Right atrium auricular region (tissue), 2 donors: ENCODE measurements at places on chromosomes 16 and 17. TPM values are rescaled to one million over a fixed set of nuclear protein-coding genes. Genes with fewer than 3 reads are reported as not detected.

GRCh38 chr17:55883149-55883548 is 132.3 kb downstream of the PCTP start:
- H3K36me3 ChIP-seq, result no peaks in the 10 kb centered on the region
- H3K27ac ChIP-seq, result no peak overlapping the region
- no peak for DNase-seq
- H3K4me3 ChIP-seq, result no peak overlapping the region
- no peaks in the 10 kb centered on the region for H3K27me3 ChIP-seq

DNA sequence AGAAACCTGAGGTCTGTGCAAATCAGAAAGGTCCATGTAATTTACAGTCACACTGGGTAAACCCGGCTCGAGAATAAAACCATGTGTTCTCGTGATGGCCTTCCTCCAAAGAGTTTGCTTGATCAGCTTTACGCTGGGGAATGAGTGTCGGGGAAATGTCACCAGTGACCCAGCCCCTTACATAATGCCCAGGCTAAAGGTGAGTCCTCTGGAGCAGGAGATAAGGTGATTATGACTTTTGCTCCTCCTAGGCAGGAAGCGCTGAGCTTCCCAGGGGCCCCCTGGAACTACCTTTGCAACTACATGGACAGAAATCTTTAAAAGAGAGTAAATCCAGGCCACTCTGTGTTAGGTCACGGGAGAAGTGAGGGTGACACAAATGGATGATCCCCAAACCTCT is 15.7 kb downstream of the SLC6A4 start:
- no peaks in the 10 kb centered on the region for H3K4me1 ChIP-seq
- no peak for DNase-seq
- H3K4me3 ChIP-seq, result no peak overlapping the region
- no peaks in the 10 kb centered on the region for H3K27me3 ChIP-seq
- H3K27ac ChIP-seq, result no peak overlapping the region
- no peaks in the 10 kb centered on the region for H3K36me3 ChIP-seq

GRCh38 chr17:64061178-64061898 is 40.9 kb upstream of the ICAM2 start:
- H3K27ac ChIP-seq, result no peak overlapping the region
- H3K4me3 ChIP-seq, result no peak overlapping the region
- no peaks in the 10 kb centered on the region for H3K27me3 ChIP-seq
- peaks cover 22% of the 10 kb centered on the region for H3K36me3 ChIP-seq
- no peaks in the 10 kb centered on the region for H3K4me1 ChIP-seq

DNA sequence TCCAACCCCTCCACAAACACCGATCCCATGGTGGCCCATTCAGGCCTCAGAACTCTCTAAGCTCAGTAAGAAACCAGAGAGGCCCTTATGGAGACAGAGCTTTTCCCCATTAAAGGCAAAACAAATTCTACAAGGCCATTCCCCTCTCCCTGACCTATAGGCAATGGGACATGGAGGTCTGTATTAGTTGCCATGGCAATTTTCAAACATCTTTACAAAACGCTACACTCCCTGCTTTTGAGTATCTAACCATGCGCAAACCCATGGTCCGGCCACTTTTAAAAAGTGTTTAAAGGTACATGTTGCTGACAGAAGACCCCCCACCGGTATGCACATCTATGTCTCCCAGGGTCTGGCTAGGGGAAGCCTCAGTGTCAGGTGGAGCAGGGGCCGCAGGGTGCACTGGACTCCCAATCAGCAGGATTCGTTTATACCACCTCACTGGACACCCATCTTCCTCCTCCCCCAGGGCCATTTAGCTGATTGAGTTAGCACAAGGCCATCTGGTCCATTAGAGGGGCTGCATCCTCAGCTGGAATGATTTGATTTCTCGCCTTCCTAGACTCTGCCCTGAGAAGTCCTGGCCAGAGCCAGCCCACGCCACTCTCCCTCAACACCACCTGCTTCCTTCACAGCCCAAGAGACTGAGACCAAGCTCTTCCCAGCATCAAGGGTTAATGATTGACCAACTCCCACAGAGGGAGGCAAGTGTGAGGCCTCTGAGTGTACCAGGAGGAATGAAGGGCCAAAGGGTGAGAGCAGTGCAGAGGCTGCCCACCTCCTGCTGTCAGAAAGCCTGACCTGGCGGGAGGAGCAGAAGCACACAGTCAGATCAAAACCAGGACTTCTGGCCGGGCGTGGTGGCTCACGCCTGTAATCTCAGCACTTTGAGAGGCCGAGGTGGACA is 10.9 kb downstream of the ACLY start:
- no peak overlapping the region for H3K27ac ChIP-seq
- no peak for DNase-seq
- no peak overlapping the region for H3K4me3 ChIP-seq
- H3K36me3 ChIP-seq, result peaks cover 85% of the 10 kb centered on the region
- H3K4me1 ChIP-seq, result no peaks in the 10 kb centered on the region

- H3K36me3 ChIP-seq, result no peaks in the 10 kb centered on the region
- H3K4me3 ChIP-seq, result no peak overlapping the region
- DNase-seq, result no peak
- no peak overlapping the region for H3K27ac ChIP-seq
Observed at GRCh38 chr17:55983096-55983495, 170.2 kb upstream of the ANKFN1 start.

GRCh38 chr17:41599680-41600079 is 12.9 kb downstream of the KRT16 start:
- H3K4me1 ChIP-seq, result no peaks in the 10 kb centered on the region
- no peak for DNase-seq
- no peak overlapping the region for H3K4me3 ChIP-seq
- H3K27ac ChIP-seq, result no peak overlapping the region
- no peaks in the 10 kb centered on the region for H3K36me3 ChIP-seq

- H3K4me1 ChIP-seq, result no peaks in the 10 kb centered on the region
- peak overlapping the region; percentile 78 for H3K27ac ChIP-seq
- no peaks in the 10 kb centered on the region for H3K36me3 ChIP-seq
- DNase-seq, result peak; percentile 89
Observed at GRCh38 chr16:84795329-84796053, 24.3 kb upstream of the CRISPLD2 start.

DNA sequence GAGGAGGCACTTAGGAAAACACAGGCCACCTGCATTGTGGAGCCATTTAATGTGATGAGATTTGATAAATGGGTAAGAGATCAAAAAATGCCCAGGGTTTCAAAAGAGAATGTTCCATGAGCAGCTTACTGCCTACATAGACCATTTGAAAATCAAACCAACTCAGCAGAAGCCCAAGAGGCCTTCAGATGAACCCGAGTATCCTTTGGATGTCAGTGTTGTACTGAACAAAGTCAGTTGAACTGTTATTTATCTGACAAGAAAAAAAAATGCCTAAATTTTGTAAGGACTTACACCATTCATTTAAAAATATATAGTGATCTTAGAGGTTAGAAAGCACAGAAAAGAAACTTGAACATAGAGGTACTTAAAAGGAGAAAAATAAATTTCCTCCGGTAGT is 381.7 kb downstream of the ZFHX3 start:
- H3K27me3 ChIP-seq, result no peaks in the 10 kb centered on the region
- H3K36me3 ChIP-seq, result no peaks in the 10 kb centered on the region
- no peak overlapping the region for H3K27ac ChIP-seq
- no peak for DNase-seq
- peaks cover 16% of the 10 kb centered on the region for H3K4me1 ChIP-seq

DNA sequence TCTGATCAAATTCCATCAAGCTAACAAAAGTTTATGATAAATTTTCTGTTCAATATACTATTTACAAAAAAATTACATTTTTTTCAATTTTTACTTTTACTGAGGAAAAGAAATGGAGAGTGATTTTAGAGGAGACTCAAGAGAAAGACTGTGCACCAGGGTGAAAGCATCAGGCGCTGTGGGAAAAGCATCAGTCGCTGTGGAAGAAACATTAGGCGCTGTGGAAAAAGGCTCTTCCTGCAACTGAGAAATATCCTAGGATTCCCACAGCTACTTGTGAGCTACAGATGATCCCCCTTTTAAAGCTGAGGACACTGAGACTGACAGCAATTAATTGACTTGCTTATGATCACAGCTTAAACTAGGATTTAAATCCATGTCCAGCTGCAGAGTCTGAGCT is 4.9 kb downstream of the ANKFY1 start:
- H3K27me3 ChIP-seq, result no peaks in the 10 kb centered on the region
- H3K4me1 ChIP-seq, result peaks cover 15% of the 10 kb centered on the region
- no peak for DNase-seq
- H3K4me3 ChIP-seq, result no peak overlapping the region

DNA sequence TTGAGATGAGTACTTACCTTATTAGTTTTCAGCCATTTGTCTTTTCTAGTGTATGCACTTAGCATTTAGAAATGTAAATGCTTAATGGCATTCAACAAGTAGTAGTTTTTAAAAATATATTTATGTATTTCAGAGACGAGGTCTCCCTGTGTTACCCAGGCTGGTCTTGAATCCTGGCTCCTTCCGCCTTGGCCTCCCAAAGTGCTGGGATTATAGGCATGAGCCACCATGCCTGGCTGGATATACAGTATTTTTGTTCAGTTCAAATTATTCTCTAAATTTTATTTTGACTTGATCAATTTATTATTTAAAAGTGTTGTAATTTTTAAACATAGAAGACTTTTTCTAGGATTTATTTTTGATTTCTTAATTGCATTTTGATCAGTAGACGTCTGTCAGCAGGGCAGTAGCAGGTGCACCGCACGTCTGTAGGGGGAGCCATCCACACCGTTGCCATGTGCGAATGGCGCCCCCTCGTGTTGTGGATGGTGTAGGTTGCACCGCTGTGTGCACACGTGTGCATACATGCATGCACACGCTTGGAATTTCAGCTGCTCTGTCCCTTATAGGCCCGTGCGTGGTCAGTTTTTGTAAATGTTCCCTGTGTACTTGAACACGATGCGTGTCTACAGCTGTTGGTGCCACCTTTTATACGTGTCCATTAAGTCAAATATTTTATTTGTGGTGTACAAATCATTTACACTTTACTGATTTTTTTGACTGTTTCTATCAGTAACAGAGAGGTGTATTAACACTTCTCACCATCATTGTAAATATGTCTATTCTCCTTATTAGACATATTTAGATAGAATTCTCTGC is 30.6 kb downstream of the RPTOR start:
- H3K27ac ChIP-seq, result no peak overlapping the region
- peak; percentile 65 for DNase-seq
- no peaks in the 10 kb centered on the region for H3K36me3 ChIP-seq
- H3K27me3 ChIP-seq, result no peaks in the 10 kb centered on the region
- no peaks in the 10 kb centered on the region for H3K4me1 ChIP-seq

- H3K27me3 ChIP-seq, result no peaks in the 10 kb centered on the region
- no peaks in the 10 kb centered on the region for H3K4me1 ChIP-seq
- no peak overlapping the region for H3K4me3 ChIP-seq
Observed at GRCh38 chr16:23057013-23057596, 92.1 kb downstream of the USP31 start.

DNA sequence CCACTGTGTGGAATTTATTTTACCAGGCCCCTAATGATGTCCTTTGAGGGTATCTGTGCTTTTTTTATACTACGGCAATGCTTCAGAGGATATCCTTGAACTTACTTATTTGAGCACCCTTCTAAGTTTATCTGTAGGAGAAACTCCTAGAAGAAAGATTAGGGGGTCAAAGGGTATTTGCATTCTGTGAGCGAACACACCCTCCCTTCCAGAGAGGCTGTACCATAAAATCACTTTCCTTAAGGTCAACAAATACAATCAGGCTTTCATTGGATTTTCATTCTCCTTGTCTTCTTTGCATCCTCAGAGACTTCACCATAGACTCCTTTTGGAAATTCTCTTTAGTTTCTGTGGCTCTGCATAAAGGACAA is 4.7 kb upstream of the C1QTNF1 start:
- no peak overlapping the region for H3K27ac ChIP-seq
- DNase-seq, result no peak
- H3K4me1 ChIP-seq, result peaks cover 49% of the 10 kb centered on the region
- no peaks in the 10 kb centered on the region for H3K27me3 ChIP-seq
- no peaks in the 10 kb centered on the region for H3K36me3 ChIP-seq
- no peak overlapping the region for H3K4me3 ChIP-seq

GRCh38 chr16:21156767-21157467 is 1.6 kb upstream of the LDAF1 start:
- H3K27me3 ChIP-seq, result no peaks in the 10 kb centered on the region
- H3K27ac ChIP-seq, result no peak overlapping the region
- H3K4me1 ChIP-seq, result no peaks in the 10 kb centered on the region
- H3K36me3 ChIP-seq, result no peaks in the 10 kb centered on the region
- no peak overlapping the region for H3K4me3 ChIP-seq
- no peak for DNase-seq

DNA sequence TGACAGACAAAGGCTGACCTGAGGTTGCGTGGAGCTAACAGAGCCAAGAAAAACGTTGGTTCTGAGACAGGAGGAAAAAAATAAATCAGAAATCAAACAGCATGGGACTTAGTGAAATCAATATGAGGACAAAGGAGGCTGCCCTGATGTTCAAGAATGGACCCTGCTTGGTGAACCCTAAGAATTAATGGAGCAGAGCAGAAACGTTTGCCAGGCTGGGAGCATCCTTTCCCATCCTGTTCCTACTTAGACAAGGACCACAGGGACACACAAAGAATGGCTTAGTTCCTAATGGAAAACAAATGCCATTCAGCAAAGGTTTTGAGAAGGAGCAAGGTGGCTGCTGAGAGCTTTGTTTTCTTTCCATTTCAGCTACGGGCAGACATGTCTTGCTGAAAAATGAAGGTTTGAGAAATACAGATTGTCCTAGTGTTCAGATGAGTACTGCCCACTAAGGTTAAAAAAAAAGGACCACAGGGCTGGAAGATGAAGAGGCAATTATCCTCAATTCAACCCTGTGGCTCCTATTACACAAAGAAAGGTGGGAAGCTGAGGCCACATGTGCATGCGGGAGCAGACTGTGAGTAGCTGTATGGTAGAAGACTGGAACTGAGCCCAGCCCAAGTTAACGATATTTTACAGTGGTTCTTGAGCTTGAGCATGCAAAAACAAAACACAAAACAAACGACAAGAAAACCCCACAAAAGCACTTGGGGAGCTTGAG is 230.1 kb downstream of the SLC39A11 start:
- DNase-seq, result no peak
- no peak overlapping the region for H3K4me3 ChIP-seq
- H3K27me3 ChIP-seq, result no peaks in the 10 kb centered on the region
- no peak overlapping the region for H3K27ac ChIP-seq
- no peaks in the 10 kb centered on the region for H3K4me1 ChIP-seq

DNA sequence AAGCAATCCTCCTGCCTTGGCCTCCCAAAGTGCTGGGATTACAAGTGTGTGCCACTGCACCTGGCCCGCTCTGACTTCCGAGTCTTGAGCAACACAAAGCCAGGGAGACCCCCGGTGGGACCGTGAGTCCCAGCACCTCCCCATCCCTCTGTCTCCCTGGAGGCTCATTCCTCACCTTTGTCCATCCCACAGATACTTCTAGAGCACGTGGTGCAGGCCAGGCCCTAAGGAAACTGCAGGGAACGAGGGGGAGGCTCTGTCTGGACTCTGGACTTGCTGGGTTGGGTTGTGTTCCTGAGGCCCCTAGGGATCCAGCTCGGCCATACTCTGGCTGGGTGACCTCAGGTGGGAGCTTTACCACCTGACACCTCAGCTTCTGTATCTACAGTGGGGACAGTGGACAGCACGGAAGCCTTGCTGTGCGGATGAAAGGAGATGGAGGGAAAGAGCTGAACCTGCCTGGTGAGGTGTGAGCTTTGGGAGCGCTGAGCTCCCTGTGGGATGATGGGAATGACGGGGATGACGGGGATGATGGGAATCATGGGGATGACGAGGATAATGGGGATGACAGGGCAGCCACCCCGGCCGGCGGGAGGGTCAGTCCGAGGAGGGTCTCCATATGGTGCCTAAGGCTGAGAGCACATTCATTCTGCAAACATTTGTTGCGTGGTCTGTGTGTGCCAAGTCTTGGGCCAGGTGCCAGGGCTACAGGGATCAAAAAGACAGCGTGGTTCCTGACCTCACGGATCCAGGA is 26.6 kb downstream of the C16orf74 start:
- no peak overlapping the region for H3K4me3 ChIP-seq
- DNase-seq, result no peak
- no peaks in the 10 kb centered on the region for H3K36me3 ChIP-seq
- H3K4me1 ChIP-seq, result no peaks in the 10 kb centered on the region
- no peaks in the 10 kb centered on the region for H3K27me3 ChIP-seq

The ABCC11 gene
- total RNA-seq, result not detected

The SLC5A2 gene
- not detected for total RNA-seq

The ZNF598 gene
- total RNA-seq, result 19.9 TPM
